ENCODE measurements at places on chromosomes 1 and 21.

DNA sequence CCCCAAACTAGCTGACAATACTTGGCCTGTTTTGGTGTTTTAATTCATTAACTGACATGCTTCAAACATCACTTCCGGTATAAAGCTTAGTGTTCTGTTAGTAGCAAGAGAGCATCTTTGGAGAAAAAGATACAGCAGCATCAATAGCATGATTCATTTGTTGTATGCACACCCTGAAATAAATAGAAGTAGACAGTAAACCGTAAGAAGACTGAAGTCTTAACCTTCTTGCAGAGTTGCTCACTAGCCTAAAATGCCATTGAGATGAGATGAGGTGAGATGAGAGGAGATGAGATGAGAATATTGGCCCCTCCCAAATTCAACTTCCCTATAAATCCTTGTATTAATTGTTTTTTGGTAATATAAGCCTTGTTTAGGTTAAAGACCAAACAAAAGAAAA lies 108.8 kb downstream of the TNFSF18 start:
- no peak for DNase-seq

DNA sequence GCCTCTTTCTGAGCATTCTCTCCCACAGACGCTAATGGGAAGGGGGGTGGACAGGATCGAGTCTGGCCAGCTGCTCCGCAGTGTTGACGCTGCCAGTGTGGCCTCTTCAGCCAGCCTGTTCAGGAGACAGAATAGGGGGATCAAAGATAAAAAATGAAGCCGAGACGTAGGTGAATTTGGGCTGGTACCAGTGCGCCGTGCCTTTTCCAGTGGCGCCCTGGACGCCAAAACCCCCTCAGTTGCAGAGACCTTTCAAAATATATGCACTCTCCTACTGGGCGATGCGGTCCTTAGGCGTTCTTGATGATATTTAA lies 1.1 kb downstream of the TTC3 start:
- DNase-seq: no peak

DNA sequence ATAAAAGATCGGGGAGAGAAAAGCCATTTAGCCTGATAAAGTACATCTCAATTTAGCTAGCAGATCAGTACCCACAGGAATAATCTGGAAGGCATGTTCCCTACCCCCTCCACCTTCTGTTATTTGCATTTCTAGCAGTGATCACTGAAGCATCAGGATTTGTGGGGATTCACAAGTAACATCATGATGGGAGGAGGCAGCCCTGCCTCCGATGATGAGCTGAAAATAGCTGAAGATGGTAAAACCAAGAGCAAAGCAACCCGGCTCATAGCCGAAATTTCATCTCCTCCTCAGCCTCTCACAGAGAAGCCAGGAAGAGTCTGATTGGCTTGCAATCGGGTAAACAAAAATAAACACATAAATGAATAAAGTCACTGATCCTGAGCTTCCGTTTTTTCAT lies 2.4 kb downstream of the CCSAP start:
- no peak for DNase-seq

DNA sequence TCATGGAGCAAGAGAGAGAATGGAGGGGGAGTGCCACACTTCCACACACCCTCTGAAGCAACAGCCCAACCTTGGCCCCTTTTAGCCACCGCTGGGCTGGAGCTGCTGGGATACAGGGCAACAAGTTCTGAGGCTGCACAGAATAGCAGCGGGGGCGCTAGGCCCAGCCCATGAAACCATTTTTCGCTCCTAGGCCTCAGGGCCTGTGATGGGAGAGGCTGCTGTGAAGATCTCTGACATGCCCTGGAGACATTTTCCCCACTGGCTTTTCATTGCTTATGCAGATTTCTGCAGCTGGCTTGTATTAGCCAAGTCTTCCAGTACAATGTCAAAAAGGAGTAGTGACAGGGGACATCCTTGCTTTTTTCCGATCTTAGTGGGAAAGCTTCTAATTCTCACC lies 202.3 kb upstream of the B3GALT2 start:
- DNase-seq: no peak

- no peak for DNase-seq
Measured at GRCh38 chr1:205071028-205071409, 13.2 kb downstream of the TMEM81 start.

DNA sequence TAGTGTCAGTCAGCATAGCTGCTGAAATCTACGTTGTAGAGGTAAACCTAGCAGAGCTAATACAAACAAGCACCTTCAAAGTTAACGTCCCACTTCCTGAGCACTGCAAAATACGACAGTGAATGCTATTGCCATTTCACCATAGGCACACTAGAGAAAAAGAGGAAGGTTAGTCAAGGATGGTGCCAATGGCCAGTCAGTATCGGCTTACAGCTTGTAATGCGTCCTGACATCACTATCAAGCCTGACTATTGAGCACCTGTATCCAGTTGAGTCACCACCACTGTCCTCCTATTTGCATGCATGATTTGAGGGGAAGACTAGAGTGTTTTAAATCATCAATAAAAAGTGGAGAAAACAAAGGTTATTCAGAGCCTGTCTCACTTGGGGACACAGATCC lies 34.4 kb downstream of the NUCKS1 start:
- DNase-seq: no peak

DNA sequence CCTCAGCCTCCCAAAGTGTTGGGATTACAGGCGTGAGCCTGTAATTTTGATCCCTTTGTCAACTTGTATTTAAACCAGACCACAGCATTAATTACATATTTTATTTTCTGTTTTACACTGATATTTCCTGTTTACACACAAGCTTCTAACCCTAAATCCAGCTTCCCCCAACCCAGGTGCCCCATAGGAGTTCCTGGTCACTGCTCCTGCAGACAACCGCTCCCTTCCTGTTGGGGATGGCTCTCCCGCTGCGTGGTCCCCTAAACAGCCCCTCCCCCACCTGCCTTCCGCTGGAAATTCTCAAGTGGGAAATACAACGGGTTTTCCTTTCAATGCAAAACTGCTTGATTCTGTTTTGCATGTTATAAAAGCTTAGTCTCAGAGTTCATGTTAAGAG lies 3.7 kb downstream of the CSTB start:
- no peak for DNase-seq

DNA sequence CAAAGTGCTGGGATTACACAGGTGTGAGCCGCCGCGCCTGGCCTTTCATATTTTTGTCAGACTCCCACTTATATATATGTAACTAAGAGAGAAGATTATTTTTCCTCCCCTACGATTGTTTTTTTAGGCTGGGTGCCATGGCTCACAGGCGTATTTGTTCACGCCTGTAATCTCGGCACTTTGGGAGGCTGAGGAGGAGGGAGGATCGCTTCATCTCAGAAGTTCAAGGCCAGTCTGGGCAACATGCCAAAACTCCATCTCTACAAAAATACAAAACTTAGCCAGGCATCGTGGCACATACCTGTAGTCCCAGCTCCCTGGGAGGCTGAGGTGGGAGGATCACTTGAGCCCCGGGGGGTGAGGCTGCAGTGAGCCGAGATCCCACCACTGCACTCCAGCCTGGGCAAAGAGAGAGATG lies 23.9 kb upstream of the ITLN2 start:
- no peak for DNase-seq

- DNase-seq: no peak
Measured at GRCh38 chr1:24939675-24940193, 9.7 kb upstream of the RUNX3 start.

GRCh38 chr1:29800522-29800956 lies 564.2 kb downstream of the PTPRU start:
- no peak for DNase-seq

Measured in NCI-H187 (cell line).